ENCODE measurements at places on chromosomes 4 and X.

GRCh38 chr4:66178906-66179305 lies 508.6 kb upstream of the EPHA5 start:
- no peak for DNase-seq

DNA sequence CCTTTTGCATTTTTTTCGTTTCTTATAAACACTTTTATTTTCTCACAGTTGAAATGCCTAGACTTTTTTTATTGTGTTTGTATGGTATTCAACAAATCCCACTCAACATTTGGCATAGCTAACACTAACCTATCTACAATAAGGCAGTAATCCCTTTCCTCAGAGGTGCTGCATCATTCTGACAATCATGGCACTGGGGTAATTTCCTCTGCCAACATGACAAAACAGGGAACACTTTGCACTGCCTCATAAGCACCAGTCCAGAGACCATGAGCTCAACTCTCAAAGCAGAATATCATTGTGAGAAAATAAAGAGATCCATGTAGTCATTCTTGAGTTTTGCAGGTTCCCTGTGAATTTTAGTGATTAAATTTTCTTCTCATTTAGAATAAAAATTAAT lies 183.8 kb upstream of the INTU start:
- no peak for DNase-seq

DNA sequence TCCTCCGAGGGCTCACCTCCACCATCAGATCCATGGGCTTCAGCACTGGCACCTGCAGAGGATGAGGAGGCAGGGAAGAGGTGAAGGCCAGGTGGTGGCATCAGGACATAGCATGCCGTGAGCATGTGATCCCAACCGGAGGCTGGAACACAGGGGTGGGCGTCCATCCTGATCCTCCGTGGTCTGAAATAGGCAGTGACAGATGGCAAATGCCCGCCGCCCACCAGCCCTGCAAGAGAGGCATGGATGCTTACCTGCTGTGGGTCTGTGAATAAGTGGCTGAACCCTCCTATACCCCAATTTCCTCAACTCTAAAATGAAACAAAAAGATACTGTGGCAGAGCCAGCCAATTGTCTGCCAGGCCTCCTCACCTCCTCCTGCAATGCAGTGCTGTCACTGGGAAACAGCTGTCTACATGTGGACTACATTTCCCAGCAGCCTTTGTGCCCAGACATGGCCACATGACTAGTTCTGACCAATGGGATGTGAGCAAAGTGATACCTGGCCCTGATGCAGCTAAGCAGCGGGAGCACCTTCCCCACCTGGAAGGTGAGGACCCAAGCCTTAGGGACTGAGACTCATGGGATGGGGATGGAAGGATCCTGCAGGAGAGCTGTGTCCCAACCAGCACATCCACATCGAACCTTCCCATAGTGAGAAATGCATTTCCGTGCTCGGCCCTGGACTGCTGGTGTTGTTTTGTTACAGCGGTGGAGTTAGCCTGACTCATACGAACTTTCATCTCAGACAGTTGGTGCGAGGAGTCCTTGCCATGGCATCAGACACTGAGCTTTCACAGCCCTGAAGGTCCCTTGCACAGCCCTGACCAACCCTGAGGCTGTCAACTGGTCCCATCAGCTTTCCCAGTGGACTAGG lies 99.5 kb downstream of the PPP2R2C start:
- no peak for DNase-seq

DNA sequence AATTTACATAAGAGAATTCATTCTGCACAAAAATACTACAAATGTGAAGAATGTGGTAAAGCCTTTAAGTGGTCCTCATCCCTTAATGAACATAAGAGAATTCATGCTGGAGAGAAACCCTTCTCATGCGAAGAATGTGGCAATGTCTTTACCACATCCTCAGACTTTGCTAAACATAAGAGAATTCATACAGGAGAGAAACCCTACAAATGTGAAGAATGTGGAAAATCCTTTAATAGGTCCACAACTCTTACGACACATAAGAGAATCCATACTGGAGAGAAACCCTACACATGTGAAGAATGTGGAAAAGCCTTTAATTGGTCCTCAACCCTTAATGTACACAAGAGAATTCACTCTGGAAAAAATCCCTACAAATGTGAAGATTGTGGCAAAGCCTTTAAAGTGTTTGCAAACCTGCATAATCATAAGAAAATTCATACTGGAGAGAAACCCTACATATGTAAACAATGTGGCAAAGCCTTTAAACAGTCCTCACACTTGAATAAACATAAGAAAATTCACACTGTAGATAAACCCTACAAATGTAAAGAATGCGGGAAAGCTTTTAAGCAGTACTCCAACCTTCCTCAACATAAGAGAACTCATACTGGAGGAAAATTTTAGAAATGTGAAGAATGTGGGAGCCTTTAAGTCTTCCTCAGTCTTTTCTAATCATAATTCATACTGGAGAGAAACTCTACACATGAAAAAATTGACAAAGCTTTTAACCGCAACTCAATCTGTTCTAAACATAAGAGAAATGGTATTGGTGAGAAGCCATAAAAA lies 37.4 kb downstream of the ZNF718 start:
- no peak for DNase-seq

DNA sequence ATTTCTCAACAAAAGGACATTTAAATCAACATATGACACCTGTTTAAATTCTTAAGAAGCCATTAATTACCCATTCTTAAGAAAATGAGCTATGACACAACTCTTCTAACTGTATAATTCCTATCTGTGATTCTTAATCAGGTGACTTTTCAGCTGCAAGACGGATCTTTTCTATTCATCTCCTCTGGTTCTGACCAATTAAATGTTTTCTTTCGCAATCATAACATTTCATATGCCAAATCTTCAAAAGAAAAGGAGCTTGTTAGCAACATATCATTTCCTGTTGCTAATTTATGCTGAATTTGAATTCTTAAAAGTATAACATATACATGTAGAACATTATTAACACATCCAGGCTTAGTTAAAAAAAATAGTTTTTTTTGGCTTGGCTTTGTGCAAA lies 62.5 kb downstream of the SEL1L3 start:
- DNase-seq = no peak

- DNase-seq = no peak
Measured at GRCh38 chr4:1405636-1406393, 427 bp downstream of the NKX1-1 start.

DNA sequence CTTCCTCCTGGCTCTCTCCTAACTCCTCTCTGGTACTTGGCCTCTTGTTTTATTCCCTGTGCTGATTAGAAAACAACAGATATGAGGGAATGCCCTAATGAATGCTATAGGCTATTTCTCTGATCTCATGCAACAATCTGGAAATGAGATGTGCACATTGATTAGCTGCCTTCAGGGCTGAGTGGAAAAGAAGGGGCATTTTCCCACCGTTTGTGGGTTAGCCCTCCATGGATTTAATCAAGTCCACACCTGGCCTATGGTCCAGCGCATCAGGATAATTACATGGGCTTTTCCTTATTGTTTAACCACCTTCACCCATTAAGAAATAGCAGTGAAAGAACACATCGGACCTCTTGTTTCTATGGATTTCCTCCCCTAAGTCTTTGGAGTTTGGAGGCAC lies 70.0 kb downstream of the CAPN6 start:
- no peak for DNase-seq

DNA sequence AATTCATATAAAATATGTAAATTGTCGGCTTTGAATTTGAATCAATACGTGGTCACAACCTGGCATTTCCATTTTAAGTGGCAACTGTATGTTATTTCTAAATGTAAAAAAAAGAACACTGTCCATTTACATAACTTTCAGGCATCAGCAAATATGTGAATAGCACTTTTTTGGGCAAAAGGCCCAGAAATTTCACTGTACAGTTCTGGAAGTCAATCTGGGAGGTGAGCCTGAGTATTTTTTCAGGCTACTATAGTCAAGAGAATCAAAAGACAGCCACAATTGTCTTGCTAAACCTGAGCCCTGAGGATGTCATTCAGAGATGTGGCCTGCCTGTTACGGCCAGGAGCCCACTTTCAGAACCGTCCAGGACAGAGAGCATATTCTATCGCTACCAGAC lies 543.9 kb upstream of the MAGEB2 start:
- DNase-seq = no peak

DNA sequence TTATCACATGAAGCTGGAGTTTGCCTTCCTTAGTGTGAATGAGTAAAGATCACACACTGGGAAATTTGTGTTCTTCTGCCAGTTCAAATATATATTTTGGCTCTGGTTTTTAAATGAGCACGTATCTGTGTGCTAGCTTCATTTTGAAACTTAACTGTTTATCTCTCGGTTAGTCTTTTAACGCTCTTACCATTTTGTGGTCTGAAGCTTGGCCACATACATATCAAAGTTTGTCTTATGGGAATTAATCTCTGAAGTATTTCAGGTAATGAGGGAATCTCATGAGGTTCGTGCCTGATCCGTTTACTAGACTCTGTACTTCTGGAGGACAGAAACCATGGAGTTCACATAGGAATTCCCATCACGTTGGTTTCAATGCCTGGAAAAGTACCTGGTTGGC lies 13.8 kb downstream of the ATP10D start:
- DNase-seq = no peak

DNA sequence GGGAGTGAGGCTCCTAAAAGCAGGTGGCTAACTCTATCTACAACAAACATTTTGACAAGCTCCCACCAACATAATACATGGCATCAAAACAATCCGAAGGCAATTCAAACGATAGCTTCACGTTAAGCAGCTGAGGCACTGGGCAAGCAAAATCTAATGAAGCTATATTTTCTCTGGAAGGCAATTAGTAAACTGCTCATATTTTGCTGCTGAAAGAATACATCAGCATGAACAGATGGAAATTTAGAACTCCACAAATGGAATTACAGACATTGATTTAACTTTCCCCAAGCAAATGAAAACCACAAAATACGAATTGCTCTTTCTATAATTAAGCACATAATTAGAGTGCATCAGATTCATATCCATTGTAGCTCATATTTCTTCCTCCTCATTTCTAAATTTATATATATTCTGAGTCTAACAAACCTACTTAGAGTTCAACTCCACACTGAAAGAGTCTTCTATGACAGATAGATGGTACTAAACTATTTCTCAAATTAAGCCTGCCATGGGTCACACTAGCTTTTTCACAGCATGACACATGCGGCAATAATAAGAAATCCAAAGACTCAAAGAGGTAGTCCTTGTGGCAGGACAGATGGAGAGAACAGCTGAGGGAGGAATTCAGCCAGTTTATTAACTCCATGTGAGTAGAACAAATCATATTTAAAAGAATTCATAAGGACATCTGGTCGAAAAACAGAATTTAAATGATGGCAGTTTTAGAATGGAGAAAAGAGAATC lies 305.4 kb downstream of the MAPK10 start:
- DNase-seq = no peak
